ENCODE measurements at places on chromosomes 6 and 20.
A peak's percentile ranks its signal among the peaks of the same experiment; 100 is the strongest.

- peak; percentile 87 for DNase-seq
Observed at GRCh38 chr20:33812152-33812849, 1.2 kb downstream of the CHMP4B start.

- DNase-seq, result no peak
Observed at GRCh38 chr20:9660236-9660868, 146.0 kb downstream of the LAMP5 start.

GRCh38 chr20:3935295-3935955 lies 46.2 kb downstream of the PANK2 start:
- no peak for DNase-seq

GRCh38 chr6:144715344-144715743 lies 430.2 kb downstream of the UTRN start:
- DNase-seq, result no peak

DNA sequence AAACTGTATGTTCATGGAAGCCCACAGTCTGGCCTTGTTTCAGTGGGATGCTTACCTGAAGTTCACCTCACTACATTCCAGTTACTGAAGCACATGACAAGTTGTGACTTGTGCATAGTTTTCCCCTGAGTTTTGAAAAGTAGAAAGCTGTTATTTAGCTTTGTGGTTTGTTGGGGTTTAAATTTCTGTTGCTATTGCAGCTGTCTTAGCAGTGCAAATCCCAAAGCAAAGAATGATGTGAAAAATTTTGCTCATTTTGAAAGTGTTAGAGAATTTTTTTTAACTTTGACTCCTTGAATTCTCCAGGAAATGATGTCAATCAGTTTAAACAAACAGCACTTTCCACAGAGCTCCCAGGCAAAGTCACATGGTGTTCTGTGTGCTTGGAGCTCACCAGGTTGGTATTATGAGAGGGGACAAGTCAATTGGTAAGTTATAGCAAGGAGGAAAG lies 268.4 kb downstream of the ADGRG6 start:
- peak; percentile 41 for DNase-seq

DNA sequence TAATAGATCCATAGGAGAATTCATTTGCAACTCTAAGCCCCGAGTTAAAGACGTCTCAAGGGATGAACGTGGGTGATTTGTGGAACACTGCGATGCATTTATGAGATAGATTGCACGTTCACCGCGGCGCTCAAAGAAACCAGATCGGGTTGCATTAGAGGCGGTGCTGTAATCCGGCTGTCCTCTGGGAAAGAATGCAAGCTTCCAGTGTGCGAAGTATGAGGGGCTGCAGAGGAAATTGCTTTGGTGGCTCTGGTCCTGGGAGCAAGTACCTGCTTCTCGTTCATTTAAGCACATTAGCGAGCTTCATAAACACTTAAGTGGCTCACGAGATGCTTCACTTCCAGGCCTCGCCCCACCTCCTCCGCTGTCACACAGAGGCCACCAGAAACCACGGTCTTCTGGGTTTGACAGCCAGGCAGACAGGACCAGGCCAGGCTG lies 182.3 kb downstream of the CDH4 start:
- DNase-seq, result no peak

GRCh38 chr20:58973179-58973578 lies 7.9 kb upstream of the NELFCD start:
- no peak for DNase-seq

- no peak for DNase-seq
Observed at GRCh38 chr6:144781836-144782235, 496.7 kb downstream of the UTRN start.

GRCh38 chr20:44805979-44806620 lies 4.2 kb downstream of the RIMS4 start:
- no peak for DNase-seq

GRCh38 chr6:142686507-142686887 lies 258.5 kb downstream of the HIVEP2 start:
- no peak for DNase-seq

GRCh38 chr20:43942667-43943285 lies 28.1 kb downstream of the TOX2 start:
- no peak for DNase-seq

GRCh38 chr6:34718976-34719375 lies 22.4 kb upstream of the ILRUN start:
- DNase-seq, result no peak

DNA sequence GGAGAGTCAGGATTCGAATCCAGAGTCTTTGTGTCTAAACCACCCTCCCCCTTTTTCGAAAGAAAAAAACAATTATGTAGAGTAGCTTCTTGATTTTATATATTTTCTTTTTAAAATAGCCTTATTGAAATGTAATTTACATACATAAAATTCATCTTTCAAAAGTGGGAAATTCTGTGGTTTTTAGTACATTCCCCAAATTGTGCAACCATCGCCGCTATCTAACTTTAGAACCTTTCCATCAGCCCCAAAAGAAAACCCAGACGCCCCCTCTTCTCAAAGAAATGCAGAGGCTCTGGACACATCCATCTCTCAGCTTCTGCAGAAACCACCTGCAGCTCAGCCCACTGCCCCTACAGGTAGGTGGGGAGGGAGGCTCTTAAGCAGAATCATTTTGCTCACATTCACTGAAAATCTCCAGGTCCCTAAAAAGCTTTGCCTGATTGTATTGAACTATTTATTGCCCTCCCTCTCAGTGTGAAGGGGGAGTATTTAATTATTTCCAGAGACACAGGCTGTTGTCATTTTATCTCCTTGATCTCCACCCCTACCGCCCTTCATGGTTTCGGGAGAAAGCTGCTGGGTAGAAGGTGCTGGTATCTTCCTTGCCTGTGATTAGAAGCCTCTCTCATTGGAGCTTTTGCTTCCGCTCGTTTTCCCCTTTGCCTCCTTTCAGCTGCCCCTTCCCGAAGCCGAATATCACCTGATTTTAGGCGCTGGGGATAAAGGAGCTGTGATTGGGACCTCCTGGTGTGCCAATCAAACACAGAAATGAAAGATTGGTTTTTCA lies 68.7 kb upstream of the KCNG1 start:
- DNase-seq, result no peak

DNA sequence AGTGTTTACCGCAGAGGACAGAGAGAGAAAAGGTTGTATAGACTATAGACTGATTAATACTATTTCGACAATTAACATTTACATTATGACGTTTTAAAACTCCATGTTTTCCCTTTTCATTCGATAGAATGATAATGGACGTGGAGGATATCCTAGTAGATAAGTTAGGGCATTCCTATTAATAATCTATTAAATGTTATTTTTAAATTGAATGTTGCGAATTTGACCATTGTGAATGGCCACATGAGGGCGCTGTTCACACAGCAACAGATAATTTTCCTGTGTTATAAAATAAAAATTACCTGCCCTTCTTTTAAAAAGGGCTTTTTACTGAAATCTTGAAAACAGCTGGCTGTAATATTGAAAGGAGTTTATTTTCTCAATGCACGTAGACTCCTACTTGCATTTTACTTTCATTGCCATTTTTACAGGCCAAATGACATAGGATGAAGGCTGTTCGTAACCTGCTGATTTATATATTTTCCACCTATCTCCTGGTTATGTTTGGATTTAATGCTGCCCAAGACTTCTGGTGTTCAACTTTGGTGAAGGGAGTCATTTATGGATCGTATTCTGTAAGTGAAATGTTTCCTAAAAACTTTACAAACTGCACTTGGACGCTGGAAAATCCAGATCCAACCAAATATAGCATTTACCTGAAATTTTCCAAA lies 3.3 kb downstream of the ADGRB3 start:
- DNase-seq, result no peak

DNA sequence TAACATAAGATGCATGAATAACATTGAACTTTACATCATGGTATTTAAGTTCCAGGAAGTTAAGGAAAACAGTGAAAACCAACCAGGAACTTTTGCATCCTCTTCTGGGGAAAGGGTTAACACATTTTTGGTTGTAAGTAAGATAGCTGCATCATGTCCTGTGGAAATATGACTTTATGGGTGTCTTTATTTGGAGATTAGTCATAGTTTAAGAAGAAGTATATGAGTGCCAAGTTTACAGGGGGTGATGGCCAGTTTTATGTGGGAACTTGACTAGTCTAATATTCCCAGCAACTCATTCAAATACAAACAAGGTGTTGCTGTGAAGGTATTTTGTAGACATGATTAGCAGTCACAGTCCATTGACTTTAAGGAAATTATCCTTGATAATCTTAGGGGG lies 78.0 kb downstream of the PDE10A start:
- DNase-seq, result no peak

DNA sequence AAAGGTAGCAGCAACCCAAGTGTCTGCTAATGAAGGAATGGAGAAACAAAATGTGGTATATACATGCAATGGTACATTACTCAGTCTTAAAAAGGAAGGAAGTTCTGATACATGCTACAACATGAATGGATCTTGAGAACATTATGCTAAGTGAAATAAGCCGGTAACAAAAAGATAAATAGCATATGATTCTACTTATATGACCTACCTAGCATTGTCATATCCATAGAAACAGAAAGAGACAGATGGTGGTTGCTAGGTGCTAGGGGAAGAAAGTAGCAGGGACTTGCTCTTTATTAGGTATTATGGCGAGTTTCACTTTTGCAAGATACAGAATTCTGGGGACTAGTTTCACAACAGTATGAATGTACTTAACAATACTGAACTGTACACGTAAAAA lies 46.6 kb downstream of the UBR2 start:
- no peak for DNase-seq
